Brain (organoid and tissue), 16 donors: ENCODE measurements at places on chromosomes 4 and X. TPM values are rescaled to one million over a fixed set of nuclear protein-coding genes. Genes with fewer than 3 reads are reported as not detected.

The PAGE1 gene
- not detected for polyA plus RNA-seq

The MSX1 gene
- 4.8 TPM for polyA plus RNA-seq

The FGFRL1 gene
- 14.7 TPM for polyA plus RNA-seq

The SEC24D gene
- 3.2 TPM for polyA plus RNA-seq

The TCEAL9 gene
- polyA plus RNA-seq = 48.5 TPM

The MGARP gene
- 0.41 TPM for polyA plus RNA-seq

The CDX4 gene
- polyA plus RNA-seq = not detected

The MAGEA10 gene
- polyA plus RNA-seq = not detected

The CXCL8 gene
- polyA plus RNA-seq = 0.37 TPM

The GYG2 gene
- polyA plus RNA-seq = 6.1 TPM

The SH2D1A gene
- not detected for polyA plus RNA-seq

The GUCY1B1 gene
- 9.8 TPM for polyA plus RNA-seq

The P2RY10 gene
- not detected for polyA plus RNA-seq

The XPNPEP2 gene
- not detected for polyA plus RNA-seq

The PAK3 gene
- 1.4 TPM for polyA plus RNA-seq

The COL25A1 gene
- not detected for polyA plus RNA-seq

The TSPAN5 gene
- polyA plus RNA-seq = 18.3 TPM

The SHOX gene
- polyA plus RNA-seq = not detected

The SHROOM3 gene
- polyA plus RNA-seq = 30.9 TPM

The PCYT1B gene
- 15.6 TPM for polyA plus RNA-seq

The FAM47E gene
- 4.5 TPM for polyA plus RNA-seq

The IQCM gene
- polyA plus RNA-seq = not detected

The SUPT20HL1 gene
- not detected for polyA plus RNA-seq

The TCEAL7 gene
- 85.0 TPM for polyA plus RNA-seq

The VSIG1 gene
- not detected for polyA plus RNA-seq

The BEND2 gene
- polyA plus RNA-seq = not detected

The CENPVL2 gene
- polyA plus RNA-seq = not detected

The MAGEC1 gene
- polyA plus RNA-seq = 0.10 TPM

The EGF gene
- 0.07 TPM for polyA plus RNA-seq

The GNRHR gene
- not detected for polyA plus RNA-seq

The HPSE gene
- 4.3 TPM for polyA plus RNA-seq

The TIMM8A gene
- polyA plus RNA-seq = 9.4 TPM

The GAGE12H gene
- not detected for polyA plus RNA-seq
